ENCODE measurements at places on chromosomes 3 and 15.

DNA sequence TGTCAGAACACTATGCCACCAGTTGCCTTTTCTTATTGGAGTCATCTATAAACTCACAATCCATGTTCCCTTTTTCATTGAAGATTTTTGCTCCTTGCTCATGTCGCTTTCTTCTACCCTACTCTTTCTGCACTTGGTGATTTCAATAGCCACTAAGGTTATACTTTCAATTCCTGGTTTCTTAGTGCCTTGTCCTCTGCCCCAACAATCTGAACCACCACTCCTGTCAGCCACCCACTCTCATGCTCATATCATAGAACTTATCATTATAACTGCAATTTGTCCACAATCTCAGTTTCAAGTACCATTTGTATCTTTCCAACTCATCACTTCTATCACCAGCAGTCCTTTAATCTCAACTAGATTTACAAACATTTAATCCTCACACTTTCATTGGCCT is 10.0 kb upstream of the GRAMD1C start:
- H3K4me3 ChIP-seq, result no peak overlapping the region
- no peak overlapping the region for H3K27ac ChIP-seq
- no peak for DNase-seq
- no peaks in the 10 kb centered on the region for H3K36me3 ChIP-seq
- peaks cover 21% of the 10 kb centered on the region for H3K4me1 ChIP-seq

- H3K27ac ChIP-seq, result no peak overlapping the region
- H3K4me3 ChIP-seq, result no peak overlapping the region
- no peaks in the 10 kb centered on the region for H3K27me3 ChIP-seq
- H3K4me1 ChIP-seq, result peaks cover 17% of the 10 kb centered on the region
Observed at GRCh38 chr3:188125076-188125475, 28.9 kb upstream of the LPP start.

- H3K27me3 ChIP-seq, result no peaks in the 10 kb centered on the region
- H3K4me1 ChIP-seq, result peaks cover 87% of the 10 kb centered on the region
- H3K27ac ChIP-seq, result peak overlapping the region; percentile 87
- H3K36me3 ChIP-seq, result peaks cover 62% of the 10 kb centered on the region
- H3K4me3 ChIP-seq, result no peak overlapping the region
Observed at GRCh38 chr3:32882603-32883025, 64.8 kb downstream of the TRIM71 start.

DNA sequence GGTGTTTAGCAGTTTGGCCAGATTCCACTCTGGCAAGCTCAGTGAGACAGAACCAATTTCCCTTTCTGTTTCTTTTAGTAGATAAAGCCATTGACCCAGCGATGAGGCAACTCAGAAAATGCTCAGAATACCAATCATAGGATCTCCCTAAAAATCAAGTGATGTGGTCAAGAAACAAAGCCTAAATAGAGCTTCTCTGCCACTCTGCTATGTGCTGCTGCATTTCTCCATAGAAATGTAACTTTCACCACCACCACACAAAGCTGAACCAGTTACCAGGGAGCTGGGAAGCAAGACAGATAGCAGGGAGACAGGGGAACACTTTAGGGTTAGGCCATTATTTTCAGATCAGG is 109.8 kb downstream of the RPL22L1 start:
- no peaks in the 10 kb centered on the region for H3K27me3 ChIP-seq
- no peak for DNase-seq
- H3K27ac ChIP-seq, result no peak overlapping the region
- no peak overlapping the region for H3K4me3 ChIP-seq
